GM04503 (cell line): ENCODE measurements at places on chromosomes 1 and 21.

DNA sequence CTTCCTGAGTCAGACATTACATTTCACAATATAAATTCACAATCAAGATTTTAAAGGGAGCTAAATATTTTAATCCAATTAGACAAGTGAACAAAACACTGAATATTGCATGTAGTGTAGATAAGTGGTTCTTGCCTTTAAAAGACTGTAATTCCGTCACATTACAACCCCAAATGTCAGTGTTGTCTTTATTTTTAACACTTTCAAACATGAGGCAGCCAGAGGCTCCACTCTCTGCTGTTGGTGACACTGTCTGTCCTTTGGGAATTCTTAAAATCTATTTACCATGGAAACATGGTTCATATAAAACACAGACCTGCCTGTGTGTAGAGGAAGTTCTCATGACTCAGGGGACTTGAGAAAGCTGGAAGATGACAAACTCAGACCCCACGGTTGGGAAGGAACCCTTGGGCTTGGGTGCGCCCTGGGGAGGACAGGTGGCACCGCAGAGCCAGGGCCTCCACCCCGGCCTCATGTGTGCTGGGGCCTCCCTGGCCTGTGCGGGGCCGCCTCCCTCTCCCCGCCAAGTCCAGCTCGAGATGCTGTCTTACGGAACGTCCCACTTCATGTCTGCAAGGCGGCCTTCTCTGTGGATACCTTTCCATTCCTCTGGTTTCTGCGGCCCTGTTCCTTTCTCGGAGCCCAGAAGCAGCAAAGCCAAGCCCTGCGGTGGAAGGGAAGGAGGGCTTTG lies 239.0 kb downstream of the SDCCAG8 start:
- DNase-seq: no peak

DNA sequence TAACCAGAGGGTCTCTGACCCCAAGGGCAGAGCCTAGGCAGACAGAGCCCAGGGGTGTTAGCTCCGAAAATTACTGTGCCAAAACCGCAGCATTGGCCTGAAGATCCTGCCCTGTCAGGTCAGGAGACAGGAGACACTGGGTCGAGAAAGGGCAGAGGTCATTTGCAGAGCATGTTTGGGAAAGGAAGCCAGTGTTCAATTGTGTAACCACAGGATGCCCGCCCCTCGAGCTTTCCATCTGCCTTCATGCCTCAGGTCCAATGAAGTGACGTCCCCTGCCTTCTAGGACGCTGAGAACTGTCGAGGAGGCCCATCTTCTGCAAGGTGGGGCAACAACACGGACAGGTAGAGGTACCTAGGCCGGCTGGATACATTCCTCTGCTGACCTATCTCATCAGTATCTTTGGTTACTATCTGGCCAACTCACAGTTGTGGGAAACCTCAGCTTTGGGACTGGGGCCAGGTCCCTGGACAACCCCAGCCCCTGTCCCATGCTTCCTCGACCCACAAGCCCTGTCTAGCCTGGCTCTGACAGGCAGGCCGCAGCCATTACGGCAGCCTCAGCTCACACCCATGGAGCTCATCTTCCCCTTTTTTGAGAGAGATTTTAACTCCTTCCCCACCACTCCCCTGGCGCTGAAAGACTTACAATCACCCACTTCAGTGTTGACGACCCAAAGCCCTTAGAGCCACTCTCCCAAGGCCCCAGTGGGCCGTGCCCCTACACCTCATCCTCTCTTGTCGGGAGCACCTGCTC lies 1.3 kb downstream of the ARL8A start:
- no peak for DNase-seq

GRCh38 chr1:20052386-20052785 lies 17.6 kb upstream of the PLA2G5 start:
- no peak for DNase-seq

DNA sequence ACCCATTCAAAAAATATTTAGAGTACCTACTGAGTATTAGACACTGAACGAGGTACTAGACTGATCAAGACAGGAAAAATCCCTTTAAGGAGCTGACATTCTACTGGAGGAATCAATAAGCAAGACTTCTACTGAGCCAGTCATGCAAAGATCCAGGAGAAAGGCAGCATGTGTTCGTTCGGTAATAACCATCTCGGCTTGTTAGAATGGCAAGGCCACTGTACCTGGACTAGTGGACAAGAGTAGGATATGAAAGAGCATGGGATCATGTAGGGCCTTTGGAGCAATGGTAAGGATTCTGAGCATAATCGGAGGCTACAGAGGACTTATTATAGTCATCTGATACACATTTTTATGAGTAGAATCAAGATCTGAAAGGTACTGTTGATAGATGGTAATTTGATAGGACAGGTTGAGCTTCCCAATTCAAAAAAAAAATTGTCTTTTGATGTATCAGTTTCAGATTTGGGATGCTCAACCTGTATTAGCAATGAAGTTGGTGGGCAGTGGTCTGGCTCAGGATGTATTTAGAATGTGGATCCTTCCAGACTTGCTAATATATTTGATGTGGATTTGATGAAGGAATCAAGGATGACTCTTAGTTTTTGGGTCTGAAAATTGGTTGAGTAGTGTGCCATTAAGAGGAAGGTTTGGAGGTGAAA lies 2.3 kb downstream of the COX20 start:
- DNase-seq: no peak

DNA sequence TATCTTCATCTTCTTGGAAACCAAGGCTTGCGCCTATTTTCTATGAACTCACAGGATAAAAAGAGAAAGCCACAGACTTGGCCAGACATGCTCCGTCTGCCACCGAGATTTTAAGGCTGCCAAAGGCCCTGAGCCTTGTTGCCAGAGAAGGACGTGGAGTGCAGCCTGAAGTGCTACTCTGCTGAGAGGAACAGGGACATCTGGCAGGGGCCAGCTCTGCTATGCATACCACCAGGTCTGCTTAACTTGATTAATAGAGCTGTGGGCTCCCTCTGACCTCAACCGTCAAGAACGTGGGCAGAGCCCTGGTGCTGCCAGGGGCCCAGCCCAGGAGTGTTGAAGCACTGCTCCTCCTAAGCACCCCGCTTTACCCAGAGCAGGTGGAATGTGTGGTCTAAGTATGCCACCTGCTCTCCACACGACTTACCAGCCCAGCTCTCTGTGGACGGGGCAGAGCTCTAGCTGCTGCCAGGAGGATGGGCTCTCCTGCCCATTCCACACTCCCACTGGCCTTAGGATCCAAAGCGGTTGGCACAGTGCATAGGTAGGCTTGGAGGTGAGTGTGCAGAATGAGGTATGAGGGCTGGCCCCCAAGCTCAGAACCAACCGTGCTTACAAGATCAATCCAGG lies 10.6 kb downstream of the HCRTR1 start:
- no peak for DNase-seq
